ENCODE measurements at places on chromosomes 5 and 9.

DNA sequence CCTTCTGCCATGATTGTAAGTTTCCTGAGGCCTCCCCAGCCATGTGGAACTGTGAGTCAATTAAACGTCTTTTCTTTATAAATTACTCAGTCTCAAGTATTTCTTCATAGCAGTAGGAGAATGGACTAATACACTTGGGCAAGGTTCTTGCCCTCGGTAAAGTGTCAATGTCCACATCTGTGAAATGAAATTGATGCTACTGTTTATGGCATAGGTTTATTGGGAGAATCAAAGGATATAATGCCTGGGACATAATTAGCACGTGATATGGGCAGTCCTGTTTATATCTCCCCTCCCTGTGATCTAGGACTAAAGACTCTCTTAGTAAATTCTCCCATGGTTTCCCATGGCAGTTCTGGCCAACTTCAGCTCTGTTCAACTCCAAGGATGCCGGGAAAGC is 19.4 kb downstream of the TMEM174 start:
- no peak for DNase-seq

GRCh38 chr9:134204041-134204440 is 39.7 kb upstream of the RNU6ATAC start:
- DNase-seq: no peak

DNA sequence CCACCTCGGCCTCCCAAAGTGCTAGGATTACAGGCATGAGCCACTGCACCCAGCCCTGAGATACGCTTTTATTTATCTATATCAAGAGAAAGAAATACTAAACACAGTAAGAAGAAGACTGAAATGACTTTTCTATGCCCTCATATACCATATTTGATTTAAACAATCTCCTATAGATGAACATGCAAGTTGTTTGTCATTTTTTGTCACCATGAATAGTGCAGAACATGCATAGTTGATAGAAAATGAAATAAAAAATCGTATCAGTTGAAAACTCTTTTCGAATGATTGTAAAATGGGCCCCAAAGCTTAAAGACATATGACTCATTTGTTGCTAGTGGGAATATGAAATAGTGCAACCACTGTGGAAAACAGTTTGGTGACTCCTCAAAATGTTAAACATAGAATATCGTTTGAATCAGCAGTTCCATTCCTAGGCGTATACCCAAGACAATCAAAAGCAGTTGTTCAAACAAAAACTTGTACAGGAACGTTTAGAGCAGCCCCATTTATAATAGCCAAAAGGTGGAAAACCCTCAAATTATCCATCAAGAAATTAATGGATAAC is 61.4 kb upstream of the ANKH start:
- DNase-seq: no peak

DNA sequence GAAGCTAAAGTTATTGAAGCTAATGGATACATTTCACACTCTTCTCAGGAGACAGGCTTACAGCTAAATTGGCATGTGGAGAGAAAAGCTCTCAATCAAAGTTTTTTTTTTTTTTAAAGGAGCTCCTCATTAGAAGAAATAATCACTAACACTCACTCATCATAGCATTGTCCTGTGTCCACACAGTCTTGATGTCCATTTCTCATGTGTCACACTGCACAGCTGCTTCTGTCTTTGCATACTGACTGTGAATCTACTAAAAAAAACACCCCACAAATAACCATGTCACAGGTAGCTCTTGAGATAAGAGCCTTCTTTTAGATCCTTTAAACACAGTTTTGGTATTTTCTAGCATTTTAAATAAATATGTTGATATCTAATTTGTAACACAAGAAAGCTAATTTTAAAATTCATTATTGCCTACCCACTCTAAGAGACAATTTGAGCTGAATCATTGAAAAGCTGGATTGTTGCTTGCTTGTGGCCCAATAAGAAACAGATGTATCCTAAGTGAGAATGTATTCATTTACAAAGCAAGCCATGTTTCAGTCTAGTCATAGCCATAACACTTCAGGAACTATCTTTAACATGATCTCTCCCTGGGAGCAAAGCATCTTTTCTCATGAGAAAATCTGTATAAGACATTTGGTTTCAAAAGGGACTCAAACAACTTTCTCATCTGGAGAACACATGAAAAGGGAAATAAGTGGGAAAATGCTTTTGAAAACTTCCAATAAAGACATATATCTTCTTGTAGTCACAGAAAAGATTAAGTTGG is 48.1 kb upstream of the PCSK1 start:
- DNase-seq: no peak

GRCh38 chr9:110048976-110049698 is 158.8 kb downstream of the C9orf152 start:
- DNase-seq: no peak

DNA sequence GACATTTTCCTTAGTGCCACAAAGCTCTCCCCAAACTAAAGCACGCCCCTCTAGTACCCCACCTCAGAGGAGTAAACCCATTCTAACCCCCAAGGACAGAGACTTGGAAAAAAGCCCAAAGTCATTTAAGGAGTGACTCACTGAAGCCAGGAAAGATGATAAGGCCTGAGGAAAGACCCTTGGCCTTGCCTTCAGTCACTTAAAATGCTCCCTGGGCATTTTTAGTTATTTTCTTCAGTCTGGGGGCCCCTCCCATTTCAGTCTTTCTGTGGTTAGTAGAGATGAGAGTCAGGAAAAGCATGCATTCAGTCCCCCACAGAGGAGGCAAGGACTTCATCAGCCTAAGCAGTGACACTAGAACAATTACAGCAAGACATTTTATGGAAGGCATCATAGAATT is 13.7 kb upstream of the TLX3 start:
- no peak for DNase-seq

DNA sequence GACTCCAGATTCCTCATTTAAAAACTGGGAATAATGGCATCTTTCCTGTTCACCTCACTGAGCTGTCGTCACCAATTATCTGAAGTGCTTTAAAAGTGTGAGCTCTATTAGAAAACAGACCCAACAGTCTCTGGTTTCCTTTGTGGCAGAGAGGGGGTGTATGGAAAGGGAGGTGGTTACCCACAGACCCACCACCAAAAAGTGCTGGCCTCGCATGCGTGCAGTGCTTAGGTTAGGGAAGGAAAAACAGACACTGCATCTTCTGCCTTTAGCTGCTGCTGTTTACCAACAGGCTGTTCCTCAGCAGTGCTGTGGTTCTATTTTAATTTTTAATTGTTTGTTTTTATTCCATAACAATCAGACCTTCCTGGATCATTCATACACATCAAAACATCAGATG is 249.6 kb downstream of the PIK3R1 start:
- no peak for DNase-seq

DNA sequence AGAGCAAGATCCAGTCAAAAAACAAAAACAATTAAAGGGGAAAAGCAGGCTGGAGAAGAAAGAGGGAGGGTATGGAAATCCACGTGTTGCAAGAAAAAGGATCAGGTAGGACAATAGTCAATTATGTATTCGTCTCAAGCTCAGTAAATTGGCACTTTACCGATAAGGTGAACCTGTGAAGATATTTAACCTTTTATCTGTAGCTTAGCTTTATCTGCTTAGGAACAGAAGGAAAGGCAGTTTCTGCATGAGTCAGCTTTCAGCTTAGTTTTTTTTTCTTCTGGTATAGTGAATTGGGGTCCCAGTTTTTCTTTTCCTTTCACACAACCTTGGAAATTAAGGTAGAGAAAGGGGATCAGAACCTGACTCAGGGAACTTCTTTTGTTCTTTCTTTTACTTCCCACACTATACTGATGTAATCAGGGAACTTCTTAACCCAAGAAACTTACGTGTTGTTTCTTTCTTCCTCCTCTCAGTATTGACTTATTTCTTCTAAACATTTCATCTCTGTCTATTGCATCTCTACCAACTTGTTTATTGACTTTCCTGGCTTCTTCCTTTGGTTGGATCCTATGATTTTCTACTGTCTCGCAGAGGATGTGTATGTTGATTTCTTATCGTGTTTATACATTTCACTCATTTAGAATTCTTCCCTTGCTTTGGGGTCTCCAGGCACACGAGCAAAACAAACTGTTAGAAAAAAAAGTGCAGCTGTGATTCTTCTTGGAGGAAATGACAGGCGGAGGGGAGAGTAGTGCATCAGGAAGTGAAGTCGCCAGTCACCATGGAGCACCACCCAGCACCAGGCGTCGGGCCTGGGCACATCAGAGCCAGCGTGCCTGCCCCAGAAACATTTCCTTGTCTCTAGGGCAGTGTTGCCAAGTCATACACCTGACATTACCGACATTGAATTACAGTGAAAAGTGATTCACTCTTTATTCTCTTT is 123.0 kb upstream of the LHFPL2 start:
- no peak for DNase-seq

GRCh38 chr9:110013064-110013463 is 194.9 kb downstream of the C9orf152 start:
- no peak for DNase-seq

- DNase-seq: no peak
Observed at GRCh38 chr5:126433701-126434100, 10.5 kb downstream of the GRAMD2B start.

GRCh38 chr5:6822068-6822467 is 108.8 kb downstream of the TENT4A start:
- no peak for DNase-seq

DNA sequence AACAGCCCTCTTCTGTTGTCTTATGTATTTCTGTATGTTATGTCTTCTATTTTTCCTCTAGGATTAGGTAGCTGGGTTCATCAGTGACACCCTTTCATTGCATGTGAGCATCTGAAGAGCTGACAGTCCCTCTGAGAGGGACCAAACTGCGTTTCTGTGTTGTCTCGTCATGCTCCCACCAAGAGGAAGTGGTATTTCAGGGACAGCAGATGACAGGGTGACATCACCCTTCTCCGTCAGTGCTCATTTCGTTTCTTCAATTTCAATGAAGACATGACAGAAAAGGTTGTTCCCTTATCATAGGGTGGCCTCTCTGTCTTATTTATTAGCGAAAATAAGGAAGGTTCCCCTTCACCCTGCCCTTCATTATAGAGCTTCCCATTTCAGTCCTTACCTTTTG is 225.9 kb upstream of the NR4A3 start:
- no peak for DNase-seq

DNA sequence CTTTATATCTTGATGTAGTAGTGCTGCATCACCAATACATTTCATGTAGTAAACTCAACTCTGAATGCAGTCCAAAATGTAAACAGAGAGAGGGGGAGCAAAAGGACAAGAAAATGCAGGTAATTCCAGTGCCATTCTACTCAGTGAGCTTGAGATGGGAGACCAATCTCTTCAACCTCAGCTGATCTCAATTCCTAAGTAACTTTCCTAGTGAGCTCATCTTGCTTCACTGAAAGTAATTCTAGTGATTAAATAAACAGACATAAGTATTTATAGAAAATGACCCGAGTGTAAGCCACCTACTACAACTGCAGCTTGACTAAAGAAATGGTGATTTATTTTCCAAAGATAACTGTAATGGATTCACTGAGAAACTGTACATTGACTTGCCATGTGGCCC is 424.5 kb downstream of the DMRT2 start:
- DNase-seq: no peak

GRCh38 chr5:153211076-153211475 is 279.4 kb upstream of the GRIA1 start:
- no peak for DNase-seq

- no peak for DNase-seq
Observed at GRCh38 chr5:142475102-142475513, 150.3 kb upstream of the SPRY4 start.

GRCh38 chr5:71809446-71809845 is 90.4 kb downstream of the CARTPT start:
- DNase-seq: no peak

- DNase-seq: no peak
Observed at GRCh38 chr9:78187763-78188484, 48.0 kb upstream of the CEP78 start.

DNA sequence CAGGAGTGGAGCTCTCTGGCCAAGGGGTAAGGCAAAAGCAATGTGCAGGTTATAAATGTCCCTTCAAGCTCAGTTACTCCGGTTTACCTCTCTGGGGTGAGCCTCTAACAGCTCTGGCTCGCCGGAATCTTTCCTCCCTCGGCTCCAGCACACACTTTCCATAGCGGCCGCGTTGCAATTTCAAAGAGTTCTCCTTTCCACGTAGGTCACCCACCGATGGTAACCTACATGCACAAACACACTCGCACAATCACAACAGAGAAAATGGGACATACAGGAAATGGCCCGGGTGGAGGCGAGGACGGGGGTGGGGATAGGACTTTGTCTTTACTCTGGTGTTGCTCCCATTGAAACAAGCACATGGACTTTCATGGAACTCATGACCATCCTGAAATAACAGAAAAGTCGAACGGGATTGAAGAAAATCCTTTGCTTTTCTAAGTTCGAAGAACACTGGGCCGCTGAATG is 1.2 kb downstream of the LHFPL2 start:
- DNase-seq: no peak

GRCh38 chr5:131496400-131496713 is 138.7 kb downstream of the RAPGEF6 start:
- no peak for DNase-seq

DNA sequence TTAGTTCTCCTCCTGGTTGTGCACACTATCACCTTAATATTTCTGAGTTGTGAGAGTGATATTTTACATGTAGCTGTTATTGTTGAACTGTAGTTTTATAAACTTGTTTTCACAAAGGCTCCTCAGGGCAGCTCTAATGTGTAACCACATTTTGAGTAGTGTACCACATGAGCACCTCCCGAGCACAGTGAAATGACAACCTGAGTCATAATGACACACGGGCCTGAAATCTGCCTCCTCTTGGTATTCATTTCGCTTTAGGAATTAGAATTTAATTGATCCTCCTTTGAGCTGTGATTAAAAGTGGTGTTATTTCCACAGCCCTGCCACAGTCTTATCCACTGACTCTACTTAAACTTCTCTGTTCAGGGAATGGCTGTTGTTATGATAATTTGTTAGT is 7.9 kb downstream of the MTRR start:
- no peak for DNase-seq

DNA sequence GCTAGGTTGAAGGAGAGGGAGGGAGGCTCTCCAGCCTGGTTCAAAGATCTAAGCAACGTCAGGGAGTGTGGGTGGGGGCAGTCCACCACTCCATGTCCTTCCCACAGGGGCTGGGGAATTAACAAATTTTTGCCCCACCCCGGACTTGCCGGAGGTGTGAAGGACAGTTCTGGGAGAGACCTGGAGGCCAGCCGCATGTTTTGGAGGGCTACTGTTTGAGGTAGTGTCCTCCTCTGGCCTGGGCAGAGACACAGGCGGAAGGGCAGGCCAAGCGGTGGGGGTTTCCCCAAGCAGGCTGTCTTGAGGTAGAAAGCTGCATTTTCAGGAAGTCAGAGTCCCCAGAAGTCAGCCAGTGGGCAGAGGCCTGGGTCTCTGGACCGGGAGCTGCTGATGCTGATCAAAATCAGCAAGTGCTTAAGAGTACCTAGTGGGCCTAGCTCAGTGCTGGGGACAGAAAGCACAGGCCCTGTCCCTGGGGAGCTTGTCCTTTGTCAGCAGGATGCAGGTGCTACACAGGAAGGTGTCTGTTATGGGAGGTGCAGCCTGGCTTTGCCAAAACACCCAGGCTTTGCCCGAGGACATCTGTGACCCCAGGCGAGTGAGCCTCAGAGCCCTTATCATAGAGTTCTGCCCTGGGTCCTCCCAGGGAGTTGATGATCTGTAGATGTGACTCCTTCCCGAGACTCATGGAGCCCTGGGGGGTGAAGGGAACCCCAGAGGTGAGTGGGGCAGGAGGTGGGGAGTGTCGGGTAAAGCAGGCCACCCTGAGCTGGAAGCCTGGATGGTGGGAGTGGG is 18.5 kb downstream of the JADE2 start:
- DNase-seq: no peak

GRCh38 chr5:161340012-161340411 is 206.5 kb downstream of the GABRB2 start:
- DNase-seq: no peak

GRCh38 chr9:110136802-110137201 is 71.2 kb downstream of the C9orf152 start:
- no peak for DNase-seq

- no peak for DNase-seq
Observed at GRCh38 chr9:120761006-120761405, 32.2 kb downstream of the FBXW2 start.

Measured in NCI-H2171 (cell line).